ENCODE measurements at places on chromosomes 11 and 22.

DNA sequence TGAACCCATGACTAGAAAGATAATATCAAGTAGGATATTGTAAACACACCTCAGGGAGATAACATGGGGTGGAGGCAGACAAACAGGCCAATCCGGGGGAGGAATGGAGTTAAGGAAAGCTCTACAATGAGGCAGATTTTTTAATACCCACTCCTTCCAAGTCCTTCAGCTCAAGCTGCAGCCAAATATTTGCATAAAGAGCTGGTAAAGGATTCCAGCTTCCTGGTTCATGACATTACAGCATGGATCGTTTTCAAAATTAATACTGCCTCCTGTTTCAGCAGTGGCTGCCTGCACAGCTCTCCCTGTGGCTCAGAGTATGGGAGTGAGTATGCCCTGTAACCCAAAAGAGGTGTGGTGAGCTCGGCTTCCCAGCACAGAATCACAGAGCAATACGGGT, 5.1 kb downstream of the POU2AF3 start:
- DNase-seq: no peak

DNA sequence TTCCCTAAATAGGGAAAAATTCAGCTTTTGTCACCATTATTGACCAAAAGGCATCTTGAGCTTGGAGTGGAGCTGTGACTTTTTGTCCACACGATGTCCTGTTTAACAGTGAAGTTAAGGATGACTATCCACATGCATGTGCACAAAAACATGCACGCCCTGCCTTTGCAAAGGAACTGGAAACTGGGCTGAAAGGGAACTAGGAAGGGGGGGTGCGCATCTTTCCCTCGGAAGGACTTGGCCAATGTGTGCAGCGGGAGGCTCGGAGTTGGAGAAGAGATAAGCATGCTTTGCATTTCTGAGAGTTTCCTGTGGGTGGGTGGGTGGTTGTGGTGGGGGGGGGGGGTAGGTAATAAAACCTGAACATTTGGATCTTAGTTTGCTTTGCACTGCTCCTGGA, 411 bp upstream of the KIRREL3 start:
- no peak for DNase-seq

DNA sequence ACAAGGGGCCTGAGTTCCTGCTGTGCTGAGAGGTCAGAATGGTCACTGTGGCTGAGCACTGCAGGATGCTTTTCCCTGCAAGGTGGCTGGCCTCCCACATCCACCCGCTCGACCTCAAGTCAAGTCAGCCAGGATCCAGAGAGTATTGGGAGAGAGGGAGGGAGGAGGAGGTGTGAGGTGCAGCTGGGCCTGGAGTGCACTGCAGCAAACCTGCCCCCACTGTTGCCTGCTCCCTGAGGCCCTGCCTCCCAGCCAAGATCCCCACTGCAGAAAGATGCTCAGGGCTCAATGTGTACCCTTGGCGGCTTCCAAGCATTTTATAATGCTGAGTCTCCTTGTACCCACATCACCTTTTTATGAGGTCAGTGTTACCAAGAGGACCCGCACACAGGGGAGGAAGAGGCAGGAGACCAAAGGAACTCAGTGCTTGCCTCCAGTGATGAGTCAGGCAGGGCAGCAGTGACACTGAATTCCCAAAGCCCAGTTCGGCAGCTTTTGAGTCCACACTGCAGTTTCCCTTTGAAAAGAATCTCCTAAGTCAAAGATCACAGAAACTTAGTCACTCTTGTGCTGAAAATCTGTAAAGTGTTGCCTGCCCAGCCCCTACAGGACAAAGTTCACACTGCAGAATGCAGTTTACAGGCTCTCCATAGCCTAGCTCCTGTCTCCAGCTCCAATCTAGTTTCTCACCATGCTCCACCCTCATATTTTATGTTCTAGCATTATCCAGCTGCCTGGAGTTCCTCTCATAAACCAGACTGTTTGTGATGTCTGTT, 3.1 kb downstream of the ENDOD1 start:
- no peak for DNase-seq

DNA sequence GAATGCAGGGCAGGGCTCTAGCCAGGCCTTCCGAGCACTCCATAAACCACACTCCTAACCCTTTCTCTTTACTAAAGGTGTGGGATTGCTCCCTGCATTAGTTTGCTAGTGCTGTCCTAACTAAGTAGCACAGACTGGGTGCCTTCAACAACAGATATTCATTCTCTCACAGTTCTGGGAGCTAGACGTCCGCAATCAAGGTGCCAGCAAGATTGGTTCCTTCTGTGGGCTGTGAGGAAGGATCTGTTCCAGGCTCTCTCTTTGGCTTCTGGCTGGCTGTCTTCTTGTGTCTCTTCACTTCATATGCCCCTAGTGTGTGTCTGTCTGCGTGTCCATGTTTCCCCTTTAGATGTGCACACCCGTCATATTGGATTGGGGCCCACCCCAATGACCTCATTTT, 59.8 kb downstream of the GALNT18 start:
- DNase-seq: no peak
